ENCODE measurements at places on chromosomes 12 and 14.

- DNase-seq, result no peak
Measured at GRCh38 chr12:80234667-80235066, 135.3 kb downstream of the OTOGL start.

- DNase-seq, result no peak
Measured at GRCh38 chr12:19203539-19204506, 74.3 kb downstream of the PLEKHA5 start.

DNA sequence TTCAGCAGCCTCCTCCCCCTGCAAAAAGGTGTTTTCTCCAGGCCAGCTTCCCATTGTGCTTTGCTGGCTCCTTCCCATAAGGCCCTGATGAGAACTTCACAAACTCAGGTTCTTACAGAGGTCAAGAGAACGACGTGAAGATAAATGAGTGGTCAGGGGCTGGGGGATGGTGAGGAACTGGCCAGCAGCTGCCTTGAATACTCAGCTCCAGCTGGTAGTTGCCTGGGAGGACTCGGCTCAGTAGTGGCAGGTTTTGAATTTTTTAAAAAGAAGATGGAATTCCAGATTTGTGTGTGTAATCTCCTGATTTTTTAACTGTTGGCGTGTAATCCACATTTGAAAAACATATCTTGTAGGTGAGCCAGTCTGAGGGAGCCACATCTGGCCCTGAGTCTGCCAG lies 5.9 kb downstream of the DDX55 start:
- no peak for DNase-seq

DNA sequence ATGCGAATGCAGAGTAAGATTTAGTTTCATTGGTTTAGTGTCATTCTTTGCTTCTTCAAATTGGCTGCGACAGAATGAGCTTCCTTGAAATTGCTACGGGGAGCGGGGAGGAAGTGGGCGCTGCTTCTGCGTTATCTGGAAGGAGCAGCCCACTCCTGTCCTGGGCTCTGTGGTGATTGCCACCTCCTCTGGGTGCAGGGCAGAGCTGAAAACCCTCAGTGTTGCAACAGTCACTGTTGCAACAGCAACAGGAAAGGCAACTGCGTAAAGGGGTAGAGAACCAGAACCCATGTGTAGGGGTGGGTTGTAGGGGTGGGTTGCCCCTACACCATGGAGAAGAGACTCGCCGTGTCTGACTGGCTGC lies 57.7 kb downstream of the MAX start:
- peak; percentile 13 for DNase-seq

- DNase-seq, result no peak
Measured at GRCh38 chr12:53225635-53226424, 6.2 kb downstream of the RARG start.

DNA sequence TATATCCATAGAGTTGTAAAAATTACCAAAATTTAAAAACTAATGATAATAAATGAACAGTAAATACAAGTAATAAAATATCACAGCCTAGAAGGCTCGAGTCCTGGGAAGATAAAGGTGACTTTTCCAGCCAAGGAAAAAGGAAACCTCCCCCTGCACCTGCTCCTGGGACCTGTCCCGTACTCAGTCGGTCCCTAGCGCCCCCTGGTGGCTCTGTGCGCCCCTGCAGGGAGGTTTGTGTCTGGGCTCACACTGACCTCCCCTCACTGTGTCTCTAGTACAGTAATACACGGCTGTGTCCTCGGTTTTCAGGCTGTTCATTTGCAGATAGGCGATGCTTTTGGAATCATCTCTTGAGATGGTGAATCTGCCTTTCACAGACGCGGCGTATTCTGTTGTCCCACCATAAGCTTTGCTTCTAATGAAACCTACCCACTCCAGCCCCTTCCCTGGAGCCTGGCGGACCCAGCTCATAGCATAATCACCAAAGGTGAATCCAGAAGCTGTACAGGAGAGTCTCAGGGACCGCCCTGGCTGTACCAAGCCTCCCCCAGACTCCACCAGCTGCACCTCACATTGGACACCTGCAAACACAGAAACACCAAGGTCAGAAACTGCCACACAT lies 1030.4 kb downstream of the TMEM121 start:
- DNase-seq, result no peak

DNA sequence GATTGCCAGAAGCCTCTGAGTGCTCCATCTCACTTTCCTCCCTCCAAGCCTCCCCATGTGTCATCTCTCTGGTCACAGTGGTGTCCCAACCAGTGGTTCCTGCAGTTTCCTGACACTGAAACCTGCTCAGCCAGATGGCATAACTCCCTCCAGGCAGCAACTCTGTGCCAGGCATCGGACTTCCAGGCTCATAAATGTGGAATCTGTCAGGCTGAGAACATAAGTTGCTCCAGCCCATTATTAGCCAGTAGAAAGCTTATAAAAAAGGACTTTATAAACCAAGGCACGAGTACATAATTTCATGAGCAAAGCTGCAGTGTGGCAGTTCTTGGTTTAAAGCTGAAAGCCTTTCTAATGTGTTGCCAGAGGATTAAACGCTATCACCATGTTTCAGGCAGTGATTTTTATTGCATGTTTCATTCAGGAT lies 194.3 kb downstream of the DACT1 start:
- DNase-seq, result no peak

DNA sequence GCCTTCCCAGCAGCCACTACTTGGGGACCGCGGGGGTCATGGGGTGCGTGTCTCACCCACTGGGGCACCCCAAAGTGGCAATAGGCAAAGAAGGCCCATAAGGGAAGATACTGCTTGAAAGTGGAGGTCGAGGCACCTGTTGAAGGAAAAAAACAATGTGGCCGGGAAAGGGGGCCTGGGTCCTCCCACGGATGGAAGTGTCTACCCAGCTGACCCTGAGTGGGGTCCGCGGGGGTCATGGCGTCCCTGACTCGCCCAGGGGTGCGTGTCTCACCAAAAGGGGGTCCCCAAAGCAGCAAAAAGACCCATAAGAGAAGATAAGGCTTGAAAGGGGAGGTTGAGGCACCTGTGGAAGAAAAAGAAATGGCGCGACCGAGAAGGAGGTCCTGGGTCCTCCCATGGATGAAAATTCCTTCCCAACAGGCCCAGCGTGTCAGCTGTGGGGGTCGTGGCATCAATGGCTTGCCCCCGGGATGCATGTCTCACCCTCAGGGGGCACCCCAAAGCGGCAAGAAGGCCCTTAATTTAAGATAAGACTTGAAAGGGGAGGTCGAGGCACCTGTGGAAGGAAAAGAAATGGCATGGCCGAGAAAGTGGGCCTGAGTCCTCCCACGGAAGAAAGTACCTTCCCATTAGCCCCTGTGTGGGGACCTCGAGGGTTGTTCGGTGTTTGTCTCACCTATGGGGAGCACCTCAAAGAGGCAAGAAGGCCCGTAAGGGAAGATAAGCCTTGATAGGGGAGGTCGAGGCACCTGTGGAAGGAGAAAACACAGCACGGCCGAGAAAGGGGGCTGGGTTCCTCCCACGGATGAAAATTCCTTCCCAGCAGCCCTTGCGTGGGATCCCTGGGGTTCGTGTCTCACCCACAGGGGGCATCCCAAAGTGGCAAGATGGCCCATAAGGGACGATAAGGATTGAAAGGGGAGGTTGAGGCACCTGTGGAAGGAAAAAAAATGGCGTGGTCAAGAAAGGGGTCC lies 266.0 kb downstream of the ALG10 start:
- no peak for DNase-seq

GRCh38 chr14:65961004-65961403 lies 525.2 kb upstream of the CCDC196 start:
- DNase-seq, result peak; percentile 66

DNA sequence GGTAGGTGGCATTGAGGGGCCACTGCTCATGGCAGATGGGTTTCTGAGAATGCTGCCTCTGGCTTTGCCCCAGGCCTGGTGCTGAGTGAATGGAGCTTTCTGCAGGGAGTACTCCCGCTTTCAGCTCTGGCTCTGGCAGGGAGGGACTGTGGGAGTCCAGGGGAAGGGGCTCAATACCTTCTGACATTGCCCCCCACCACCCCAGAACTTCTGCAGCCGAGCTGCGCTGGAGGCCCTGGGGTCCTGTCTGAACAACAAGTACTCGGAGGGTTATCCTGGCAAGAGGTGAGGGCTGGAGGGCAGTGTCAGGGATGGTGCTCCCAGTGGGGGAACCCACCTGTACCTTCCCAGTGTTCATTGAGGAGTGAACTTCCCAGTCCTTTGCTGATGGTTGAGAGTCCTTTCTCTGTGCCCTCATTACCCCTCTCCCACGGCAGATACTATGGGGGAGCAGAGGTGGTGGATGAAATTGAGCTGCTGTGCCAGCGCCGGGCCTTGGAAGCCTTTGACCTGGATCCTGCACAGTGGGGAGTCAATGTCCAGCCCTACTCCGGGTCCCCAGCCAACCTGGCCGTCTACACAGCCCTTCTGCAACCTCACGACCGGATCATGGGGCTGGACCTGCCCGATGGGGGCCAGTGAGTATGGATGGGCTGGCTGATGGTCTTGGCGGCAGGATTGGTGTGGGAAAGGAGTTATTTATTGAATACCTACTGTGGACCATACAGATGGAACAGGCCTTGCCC lies 1.9 kb downstream of the SHMT2 start:
- DNase-seq, result no peak

All from substantia nigra (tissue), 51 donors.